ENCODE measurements at places on chromosomes 5 and 9.

GRCh38 chr5:139482050-139482889 lies at the start of gene STING1:
Gene STING1 (minus strand): TSS chr5:139482758. CDS start chr5:139481704, 1,054 bp downstream.
- no peak for DNase-seq

- DNase-seq: no peak
These were observed 76.6 kb downstream of the OLFM1 start for GRCh38 chr9:135164036-135164435.

- no peak for DNase-seq
These were observed 8.8 kb upstream of the GM2A start for GRCh38 chr5:151244206-151244605.

DNA sequence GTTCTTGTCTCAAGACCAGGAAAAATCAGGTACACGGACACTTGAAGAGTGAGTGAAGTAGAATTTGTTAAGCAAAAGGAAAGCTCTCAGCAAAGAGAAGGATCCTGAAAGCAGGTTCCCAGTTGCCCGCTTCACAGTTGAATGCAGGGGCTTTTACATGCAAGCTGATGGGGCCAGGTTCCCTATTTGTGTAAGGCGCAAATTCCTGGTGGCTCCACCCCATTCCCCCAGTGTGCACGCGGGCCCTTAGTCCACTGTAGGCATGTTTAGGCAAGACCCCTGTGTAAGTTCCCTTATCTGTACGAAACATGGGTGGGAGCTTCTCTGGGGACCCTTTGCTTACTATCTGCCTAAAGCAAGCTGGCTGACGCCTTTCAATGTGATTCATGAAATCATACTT lies 2.7 kb upstream of the AGTPBP1 start:
- DNase-seq: no peak

GRCh38 chr5:126921241-126922091 lies 108.9 kb downstream of the MARCHF3 start:
- DNase-seq: no peak

DNA sequence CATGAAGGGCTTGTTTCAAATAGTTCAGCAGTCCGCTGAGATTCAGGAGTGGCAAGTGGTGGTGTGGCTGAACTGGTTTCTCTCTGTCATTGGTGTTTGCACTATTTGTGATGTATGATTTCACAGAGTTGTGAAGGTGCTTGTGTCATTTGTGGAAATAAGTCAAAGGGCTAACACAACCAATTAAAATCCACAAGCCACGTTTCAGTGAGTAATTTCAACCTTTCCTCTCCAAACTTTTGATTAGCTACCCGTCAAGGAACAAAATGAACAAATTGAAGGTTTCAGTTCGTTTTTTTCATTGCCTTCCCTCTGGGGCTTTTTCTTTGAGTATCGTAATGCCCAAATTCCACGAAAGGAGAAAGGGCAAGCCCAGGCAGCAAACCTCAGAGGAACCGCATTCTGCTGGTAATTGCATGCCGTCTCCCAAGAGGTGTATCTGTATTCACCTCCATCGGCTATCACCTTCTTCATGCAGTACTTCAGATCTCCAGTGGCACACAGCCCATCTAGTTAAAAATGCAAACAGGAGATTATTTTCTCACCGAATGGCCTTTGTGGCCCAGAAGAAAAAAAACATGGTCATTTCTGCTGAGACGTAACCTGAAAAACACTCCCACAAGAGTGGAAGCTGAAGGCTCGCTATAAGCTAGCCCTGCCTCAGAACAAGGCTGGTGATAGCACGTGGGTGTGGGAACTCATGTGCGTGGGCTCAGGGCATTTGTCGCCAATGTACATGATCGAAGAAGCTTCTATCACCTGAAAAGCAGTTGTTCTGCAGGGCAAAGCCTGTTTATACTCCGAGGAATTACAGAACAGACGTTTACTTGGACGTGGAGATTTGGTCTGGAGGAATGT lies 197.1 kb downstream of the NR3C1 start:
- no peak for DNase-seq

GRCh38 chr9:109346904-109347303 lies 26.0 kb upstream of the EPB41L4B start:
- DNase-seq: no peak

DNA sequence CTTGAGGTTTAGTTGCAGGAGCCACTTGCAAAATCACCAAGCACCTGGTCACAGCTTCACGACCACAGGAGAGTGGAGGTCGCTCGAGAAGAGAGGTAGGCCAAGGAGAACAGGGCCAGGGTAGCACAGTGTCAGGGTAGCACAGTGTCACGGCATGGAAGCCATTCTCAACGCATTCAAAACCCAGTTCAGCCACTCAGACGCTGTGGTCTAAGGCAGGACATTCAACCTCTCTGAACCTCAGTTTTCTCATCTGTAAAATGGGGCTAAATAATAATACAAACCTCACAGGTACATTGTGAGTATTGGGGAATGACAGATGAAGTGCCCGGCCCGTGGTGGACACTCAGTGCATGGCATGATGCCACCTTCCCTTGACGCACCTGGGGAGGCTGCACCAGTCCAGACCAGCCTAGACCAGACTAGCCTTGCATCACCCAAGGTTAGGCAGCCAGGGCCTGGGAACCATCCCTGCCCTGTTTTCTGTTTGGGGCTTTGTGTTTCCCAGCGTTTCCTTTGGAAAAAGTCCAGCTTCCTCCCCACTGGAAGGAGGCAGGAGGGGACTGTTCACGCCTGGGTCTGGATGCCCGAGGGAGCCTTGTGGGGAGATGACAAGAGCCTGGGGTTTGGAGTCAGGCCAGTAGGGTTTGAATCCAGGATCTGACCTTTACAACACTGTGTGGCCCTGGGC lies 7.8 kb upstream of the LMX1B start:
- no peak for DNase-seq

GRCh38 chr9:134050726-134051125 lies 17.1 kb downstream of the BRD3 start:
- no peak for DNase-seq

- DNase-seq: no peak
These were observed 87.6 kb downstream of the DRD1 start for GRCh38 chr5:175356428-175356827.

- DNase-seq: no peak
These were observed 1327.1 kb downstream of the MAT2B start for GRCh38 chr5:164832516-164832915.

- no peak for DNase-seq
These were observed 67.9 kb downstream of the TNC start for GRCh38 chr9:115050002-115050490.

- DNase-seq: no peak
These were observed 167.6 kb downstream of the ASTN2 start for GRCh38 chr9:117247266-117247665.

- no peak for DNase-seq
These were observed 175.2 kb downstream of the PAX5 start for GRCh38 chr9:36858805-36859375.

DNA sequence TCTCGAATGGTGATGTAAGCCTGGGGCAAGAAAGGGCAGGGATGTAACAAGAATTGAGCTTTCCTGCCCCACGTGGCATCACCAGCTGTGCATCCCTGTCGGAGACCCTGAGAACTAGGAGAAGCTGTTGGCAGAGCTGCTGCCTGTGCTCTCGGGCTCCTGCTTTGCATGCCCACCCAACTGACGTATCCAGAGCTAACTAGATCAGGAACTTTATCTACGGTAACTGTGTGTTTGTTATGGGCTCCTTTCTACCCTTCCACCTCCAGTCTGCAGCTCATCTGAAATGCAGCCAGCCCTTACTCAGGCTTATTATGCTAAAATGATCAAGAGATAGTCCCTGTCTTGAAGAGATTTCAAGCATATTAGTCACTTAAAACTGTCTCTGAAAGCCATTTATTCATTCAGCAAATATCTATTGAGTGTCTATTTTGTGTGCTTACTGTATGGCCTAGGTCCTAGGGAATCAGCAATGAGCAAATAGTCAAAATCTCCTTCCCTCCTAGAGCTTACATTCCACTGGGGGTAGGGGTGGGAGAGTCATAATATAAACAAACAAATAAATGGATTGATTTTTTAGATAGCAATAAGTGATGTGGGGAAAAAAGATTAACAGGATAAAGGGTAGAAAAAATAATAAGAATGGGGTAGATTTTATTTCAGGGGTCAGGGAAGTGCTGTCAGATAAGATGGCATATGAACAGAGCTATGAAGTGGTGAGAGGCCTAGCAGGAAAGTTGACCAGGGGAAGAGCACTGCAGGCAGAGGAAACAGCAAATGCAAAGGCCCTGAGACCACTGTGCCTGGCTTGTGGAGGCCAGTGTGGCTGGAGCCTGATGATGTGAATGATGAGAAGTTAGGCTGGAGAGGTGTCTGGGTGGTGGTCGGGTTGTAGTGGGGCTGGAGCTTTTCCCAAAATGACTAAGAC lies 118.2 kb downstream of the GALNT10 start:
- DNase-seq: no peak

GRCh38 chr9:102185962-102186361 lies 447.5 kb upstream of the GRIN3A start:
- DNase-seq: no peak

- DNase-seq: no peak
These were observed 19.1 kb downstream of the TNFSF8 start for GRCh38 chr9:114911167-114911821.

- no peak for DNase-seq
These were observed 2.2 kb upstream of the GZMK start for GRCh38 chr5:55021821-55022220.

DNA sequence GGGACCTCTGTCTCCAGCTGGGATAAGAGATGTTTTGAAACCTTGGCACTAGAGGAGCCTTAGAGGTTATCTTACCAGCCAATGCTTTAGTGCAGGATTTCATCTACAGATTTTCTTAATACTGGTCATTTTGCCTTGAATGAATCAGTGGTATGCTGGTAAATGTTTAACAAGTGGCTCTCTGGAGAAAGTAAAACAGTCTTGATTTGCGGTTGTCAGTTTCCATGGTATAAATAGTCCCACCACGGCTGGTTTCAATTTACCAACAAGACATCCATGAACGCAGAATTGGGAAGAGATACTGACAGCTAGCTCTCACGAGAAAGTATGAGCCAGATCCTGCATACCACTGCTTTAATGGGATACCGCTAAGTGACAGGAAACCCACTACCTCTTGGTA lies 56.7 kb upstream of the CXCL14 start:
- DNase-seq: no peak

DNA sequence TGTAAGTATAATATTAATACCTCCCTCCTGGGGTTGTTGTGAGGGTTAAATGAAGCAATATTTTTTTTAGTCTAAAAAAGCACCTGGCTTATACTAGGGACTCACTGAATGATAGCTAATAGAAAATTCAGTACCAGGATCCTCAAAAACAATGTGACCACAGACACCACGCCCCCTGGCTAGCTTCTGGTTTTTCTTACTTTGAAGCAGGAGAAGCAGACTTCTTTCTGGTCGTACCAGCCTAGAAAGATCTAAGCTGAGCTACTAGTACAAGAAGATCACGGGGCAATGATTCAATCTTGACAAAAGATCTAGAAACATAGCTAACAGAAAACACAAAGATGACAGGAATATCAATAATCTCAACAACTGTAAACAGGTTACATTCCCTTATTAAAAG lies 218.5 kb upstream of the SLC30A5 start:
- no peak for DNase-seq

DNA sequence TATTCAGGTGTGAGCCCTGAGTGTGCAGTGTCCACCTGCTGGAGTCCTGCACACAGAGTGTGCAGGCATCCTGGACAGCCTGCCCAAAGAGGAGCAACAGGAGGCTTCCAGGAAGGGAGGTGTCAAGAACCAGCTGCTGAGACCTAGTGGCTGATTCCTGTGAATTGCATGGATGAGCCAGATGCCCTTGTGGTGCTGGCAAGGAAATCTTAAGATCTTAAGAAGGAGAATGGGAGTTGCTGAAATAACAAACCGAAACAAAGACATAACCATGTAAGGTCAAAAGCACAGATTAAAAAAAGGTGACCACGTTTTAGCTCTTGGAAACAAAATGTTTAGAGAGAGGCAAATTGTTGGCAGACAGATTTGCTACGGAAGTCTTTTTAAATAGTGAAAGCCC lies 29.3 kb upstream of the RPS23 start:
- no peak for DNase-seq

- DNase-seq: no peak
These were observed 180.5 kb downstream of the RAB3C start for GRCh38 chr5:58763390-58763789.

GRCh38 chr9:91894536-91894935 lies 55.5 kb downstream of the ROR2 start:
- no peak for DNase-seq

GRCh38 chr5:12920527-12920926 lies 1016.3 kb upstream of the CTNND2 start:
- no peak for DNase-seq

GRCh38 chr5:169289520-169289919 lies 11.4 kb downstream of the SLIT3 start:
- no peak for DNase-seq

DNA sequence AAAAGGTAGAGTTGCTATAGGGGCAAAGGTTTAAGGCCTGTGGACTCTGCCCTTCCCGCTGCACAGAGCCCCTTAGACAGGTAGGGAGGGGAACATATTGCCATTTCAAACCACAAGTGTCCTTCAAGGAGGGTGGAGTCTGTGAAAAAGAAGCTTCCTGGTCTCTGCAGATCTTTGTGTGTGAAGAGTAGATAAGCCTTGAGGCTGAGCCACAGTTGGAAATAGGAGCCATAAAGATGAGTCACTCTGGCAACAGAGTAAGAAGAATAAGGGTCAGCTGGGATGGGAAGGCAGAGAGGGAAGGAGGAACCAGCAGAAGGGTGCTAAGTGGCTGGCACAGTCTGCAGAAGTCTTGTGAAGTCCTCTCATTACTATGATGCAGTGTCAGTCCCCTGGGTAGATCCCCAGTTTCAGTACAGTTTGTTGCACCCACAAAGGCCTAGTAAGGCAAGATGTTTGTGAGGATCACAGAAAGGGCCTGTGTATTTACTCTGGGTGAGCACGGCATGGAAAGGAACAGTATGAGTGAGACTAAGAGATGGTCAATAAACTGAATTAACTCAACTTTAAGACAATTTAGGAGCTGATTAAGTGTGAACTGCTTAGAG lies 18.1 kb downstream of the GRXCR2 start:
- DNase-seq: no peak

- no peak for DNase-seq
These were observed 52.4 kb upstream of the PSD2 start for GRCh38 chr5:139743001-139743771.

DNA sequence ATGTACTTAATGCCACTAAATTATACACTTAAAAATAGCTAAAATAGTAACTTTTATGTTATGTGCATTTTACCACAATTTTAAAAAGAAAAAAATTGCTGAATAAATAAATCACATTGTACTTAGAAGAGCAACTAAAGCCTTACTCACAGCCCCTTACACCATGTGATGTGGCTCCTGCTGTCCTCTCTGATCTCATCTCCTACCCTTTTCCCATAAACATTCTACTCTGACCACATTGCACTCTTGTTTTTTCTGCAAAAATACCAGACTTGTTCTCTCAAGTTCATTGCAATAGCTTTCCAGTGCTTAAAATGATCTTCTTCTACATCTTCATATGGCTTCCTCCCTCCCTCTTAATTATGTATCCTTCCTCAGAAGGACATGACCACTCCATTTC lies 268.4 kb downstream of the ELAVL2 start:
- no peak for DNase-seq

All from stimulated activated CD4-positive, alpha-beta T cell treated with anti-CD3 and anti-CD28 coated beads, TNF-alpha, amount 100 ng/mL, for 4 hours (primary cell).